Activated CD4-positive, alpha-beta memory T cell treated with anti-CD3 and anti-CD28 coated beads, Interleukin-2, amount 10 ng/mL, durations not matched to agents 7 days and 5 days (primary cell): ENCODE measurements at places on chromosomes 5 and 9.

DNA sequence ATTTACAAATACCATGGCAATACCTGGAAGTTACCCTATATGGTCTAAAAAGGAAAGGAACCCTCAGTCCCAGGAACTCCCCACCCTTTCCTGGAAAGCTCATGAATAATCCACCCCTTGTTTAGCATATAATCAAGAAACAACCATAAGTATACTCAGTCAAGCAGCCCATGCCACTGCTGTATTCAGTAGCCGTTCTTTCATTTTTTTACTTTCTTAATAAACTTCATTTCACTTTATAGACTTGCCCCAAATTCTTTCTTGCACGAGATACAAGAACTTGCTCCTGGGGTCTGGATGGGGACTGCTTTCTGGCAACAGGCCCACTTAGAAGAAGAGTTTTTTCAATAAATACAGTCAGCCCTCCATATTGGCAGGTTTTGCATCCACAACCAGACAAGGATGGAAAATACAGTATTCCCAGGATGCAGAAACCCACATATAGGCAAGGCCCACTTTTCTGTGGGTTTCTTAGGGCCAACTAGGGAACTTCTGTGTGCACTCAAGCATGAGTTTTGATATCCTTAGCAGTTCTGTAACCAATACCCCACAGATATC, 2.8 kb upstream of the TBCA start:
- DNase-seq: no peak

DNA sequence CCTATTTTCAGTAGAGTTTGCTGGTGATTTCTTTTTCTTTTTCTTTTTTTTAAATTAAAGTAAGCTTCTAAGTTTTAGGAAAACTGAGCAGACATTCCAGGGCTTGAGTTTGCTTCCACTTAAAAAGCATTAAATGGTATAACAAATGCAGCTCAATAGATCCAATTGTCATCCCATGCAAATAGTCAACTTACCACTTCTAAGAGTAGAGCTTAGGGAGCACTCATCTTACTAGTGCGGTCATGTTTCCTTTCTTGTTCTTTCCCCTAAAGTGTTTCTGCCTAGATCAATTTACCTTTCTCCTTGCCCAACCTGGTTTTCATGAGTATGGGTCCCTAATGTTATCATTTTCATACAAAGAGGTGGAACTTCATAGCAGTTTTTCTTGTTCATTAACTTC, 13.0 kb upstream of the CEP120 start:
- no peak for DNase-seq

- no peak for DNase-seq
These were observed 139.8 kb downstream of the COL23A1 start for GRCh38 chr5:178450121-178451028.

- no peak for DNase-seq
These were observed 143.9 kb upstream of the DAP start for GRCh38 chr5:10904862-10905432.

DNA sequence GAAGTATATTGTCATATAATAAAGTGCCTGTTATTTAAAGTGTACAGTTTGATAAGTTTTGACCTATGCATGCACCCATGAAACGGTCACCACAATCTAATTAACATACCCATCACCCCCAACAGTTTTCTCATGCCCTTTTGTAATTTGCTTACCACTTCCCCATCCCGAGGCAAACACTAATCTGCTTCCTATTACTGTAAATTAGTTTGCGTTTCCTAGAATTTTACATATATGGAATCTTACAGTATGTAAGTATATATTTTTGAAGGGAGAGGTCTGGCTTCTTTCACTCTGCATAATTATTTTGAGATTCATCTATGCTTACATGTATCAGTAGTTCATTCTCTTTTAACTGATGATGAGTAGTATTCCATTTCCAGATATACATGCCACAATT, 56.5 kb downstream of the AMBP start:
- no peak for DNase-seq

- no peak for DNase-seq
These were observed 117.9 kb upstream of the NR5A1 start for GRCh38 chr9:124625087-124625486.

DNA sequence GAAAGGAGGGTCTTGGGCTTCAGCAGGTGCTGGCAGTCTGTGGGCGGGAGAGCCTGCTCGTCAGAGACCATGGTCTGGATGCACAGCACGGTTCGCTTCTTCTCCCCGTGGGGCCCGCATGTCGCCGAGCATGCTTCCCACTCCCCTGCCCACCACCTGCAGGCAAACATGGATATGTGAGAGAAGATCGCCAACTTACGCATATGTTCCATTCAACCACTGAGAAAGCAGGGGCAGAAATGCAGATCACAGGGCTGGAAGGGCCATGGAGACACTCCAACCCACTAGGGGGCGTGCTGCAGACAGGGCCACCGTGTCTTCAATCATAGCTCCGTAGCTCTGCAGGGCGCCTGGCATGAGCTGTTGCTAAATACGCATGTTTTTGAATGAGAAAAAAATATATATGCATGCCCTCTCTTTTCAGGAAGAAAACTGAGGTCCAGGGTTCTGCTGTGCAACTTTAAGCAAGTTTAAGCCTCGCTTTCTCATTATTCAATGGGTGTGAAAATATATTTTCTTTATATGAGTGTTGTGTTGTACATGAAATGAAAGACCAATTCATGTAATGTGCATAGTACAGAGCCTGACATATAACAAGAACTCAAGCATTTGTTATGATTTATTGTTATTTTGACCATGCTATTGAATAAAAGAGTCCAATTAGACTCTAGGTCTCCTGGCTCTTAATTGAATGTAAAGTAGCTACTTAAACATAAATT, 148.0 kb downstream of the TARS1 start:
- DNase-seq: peak; percentile 48

- DNase-seq: no peak
These were observed 103.9 kb downstream of the SPOCK1 start for GRCh38 chr5:137395011-137395755.

- no peak for DNase-seq
These were observed 184.1 kb downstream of the DIRAS2 start for GRCh38 chr9:90458485-90458884.

DNA sequence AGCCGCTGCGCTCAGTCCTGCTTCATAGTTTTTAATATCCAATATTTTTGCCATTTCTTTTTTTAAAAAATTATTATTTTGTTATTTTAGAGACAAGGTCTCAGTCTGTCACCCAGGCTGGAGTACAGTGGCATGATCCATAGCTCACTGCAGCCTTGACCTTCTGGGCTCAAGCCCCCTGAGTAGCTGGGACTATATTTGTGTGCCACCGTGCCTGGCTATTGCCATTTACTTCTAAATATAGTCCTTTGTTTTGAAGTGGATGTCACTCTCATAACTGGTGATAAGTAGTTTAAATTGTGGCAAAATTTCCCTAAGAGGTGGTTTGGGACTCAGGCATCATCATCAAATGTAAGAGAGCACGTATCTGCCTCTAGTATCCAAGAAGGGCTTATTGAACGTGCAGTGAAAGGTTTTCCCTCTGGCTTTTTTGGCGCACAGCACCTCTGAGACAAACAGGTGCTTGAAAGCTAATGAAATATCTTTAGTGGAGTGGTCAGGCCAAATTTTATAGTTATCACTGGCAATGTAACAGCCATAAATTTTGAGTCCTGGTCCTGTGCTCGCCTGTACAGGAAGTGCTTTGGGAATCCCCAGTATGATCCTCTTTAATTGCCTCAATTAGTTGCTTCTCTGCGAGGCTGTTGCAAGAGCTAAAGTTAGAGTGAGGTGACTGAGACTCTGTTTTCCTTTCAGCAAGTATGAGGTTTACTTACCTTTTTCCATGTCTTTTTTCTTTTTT, 14.8 kb downstream of the STXBP1 start:
- no peak for DNase-seq

DNA sequence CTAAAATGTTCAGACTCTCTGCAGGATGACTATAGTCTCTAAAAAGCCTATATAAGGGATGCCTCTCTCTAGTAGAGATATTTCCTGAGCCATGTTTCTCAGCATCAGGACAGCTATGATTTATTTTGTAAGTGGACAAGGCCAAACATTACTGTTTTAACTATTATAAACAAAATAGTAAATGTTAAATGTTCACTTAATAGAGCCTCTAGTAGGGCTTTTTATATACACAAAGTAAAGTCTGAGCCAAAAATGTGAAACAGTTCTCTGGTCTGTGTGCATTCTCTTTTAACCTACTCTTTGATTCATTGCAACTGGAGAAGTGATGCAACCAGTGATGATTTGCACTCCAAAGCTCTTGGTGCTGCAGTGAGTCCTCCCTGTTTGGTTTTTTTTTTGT, 220.5 kb downstream of the GDNF start:
- no peak for DNase-seq

- peak; percentile 33 for DNase-seq
These were observed 114.9 kb upstream of the TRIM32 start for GRCh38 chr9:116572095-116572748.

- DNase-seq: no peak
These were observed 176.8 kb downstream of the SLCO4C1 start for GRCh38 chr5:102119252-102119651.

- DNase-seq: no peak
These were observed 81.2 kb upstream of the TRPC7 start for GRCh38 chr5:136446565-136446964.

- no peak for DNase-seq
These were observed 16.5 kb downstream of the BRD3 start for GRCh38 chr9:134051319-134051718.

- DNase-seq: no peak
These were observed 76.4 kb downstream of the TTLL11 start for GRCh38 chr9:122016744-122017143.

DNA sequence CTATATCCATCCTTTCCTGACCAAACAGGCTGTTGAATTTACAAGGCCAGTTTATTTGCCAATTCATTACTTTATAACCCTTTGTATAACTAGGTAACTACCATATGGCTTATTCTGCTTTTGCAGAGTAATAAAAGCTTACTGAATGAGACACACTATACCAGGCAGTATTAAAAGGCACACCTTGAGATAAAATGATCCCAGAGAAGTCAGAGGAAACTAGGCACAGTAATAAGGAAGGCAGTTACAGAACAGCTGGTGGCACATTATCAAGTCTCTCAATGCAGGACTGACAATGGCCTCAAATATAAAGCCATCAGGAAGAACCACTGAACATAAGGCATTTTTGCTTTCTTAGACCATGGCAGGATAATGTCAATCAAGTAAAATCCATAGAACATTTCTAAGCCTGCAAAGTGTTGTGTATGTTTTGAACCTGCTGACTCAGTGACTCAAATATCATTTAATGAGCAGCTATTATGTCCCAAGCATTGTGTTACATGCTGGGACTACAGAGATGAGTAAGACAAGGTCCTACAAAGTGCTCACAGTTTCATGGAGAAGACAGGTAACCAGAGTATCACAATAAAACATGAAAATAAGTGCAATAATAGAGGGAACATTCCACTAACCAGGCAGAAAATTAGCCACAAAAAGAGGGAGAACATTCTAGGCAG, 52.5 kb downstream of the OXCT1 start:
- DNase-seq: no peak

GRCh38 chr5:73380041-73380440, 68.5 kb downstream of the FOXD1 start:
- DNase-seq: no peak

DNA sequence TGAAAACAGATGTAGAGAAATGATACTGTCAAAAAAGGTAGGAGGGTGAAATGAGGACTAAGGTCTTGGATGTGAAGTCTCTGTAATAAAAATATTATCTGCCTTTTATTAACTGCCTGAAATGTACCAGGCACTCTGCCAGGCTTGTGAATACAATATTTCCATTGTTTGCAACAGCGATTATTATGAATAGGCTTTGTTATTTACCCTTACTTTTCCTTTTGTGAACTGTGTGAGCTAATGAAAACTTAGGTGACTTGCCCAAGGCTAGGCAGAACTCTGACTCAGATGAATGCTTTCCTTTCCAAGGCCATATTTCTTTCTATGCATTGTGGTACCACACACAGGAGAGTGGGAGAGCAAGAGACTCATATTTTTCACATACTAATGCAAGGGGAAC, 204.1 kb downstream of the CDH12 start:
- DNase-seq: no peak

DNA sequence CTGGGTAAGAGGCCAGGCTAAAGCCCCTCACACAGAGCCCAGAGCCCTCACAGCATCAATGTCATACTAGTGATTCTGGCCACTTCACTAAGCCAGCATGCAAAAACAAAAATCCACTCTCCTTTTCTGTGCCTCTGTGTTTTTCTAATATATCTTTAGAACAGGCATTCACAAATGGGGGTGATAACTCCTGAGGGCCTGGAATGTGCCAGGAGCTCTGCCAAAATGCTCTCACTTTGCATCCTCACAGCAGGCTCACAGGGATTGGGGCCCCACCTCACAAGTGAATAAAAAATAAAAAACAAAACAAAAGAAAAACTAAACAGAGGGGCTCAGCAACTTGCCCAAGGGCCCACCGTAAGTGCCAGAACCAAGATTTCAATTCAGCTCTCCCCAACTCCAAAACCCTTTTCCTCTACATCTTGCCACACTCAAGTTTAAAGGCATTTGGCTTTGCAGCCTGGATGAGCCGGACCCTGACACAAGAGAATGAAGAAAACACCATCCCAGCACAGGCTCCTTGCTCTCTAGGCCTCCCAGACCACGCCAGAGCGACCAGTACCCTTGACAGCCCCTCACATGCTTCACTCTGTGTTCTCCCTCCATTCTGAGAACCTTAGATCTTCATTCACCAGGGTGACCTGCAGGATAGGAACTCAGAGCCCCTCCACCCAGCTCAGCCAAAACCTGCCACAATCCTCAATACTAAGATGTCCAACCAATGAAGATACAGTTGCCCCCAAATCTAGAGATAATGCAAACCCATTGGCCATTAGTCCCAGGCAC, 51.3 kb downstream of the SAXO1 start:
- DNase-seq: no peak

- no peak for DNase-seq
These were observed 5.2 kb upstream of the GCNT1 start for GRCh38 chr9:76453785-76454184.

- no peak for DNase-seq
These were observed 25.1 kb downstream of the SPACA9 start for GRCh38 chr9:132903574-132904492.

GRCh38 chr5:86623785-86624483, 6.2 kb downstream of the COX7C start:
- no peak for DNase-seq

DNA sequence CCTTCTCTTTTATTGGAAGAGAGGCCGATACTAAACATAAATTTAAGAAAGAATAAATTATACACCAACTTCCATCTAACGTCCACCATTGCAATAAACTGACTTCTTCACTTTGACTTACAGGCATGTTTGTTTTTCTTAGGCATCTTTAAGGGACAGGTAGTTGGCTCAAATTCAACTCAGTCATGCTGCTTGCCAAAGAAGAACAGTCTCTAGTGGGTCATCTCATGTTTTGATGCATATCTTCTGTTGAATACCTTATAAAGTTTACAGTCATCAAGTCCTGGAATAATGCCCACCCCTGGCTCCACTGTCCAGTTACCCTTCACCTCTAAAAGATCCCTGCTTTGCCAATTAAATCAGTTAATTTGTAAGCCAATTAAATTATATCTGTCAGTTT, 328.2 kb upstream of the GRAMD2B start:
- DNase-seq: no peak

DNA sequence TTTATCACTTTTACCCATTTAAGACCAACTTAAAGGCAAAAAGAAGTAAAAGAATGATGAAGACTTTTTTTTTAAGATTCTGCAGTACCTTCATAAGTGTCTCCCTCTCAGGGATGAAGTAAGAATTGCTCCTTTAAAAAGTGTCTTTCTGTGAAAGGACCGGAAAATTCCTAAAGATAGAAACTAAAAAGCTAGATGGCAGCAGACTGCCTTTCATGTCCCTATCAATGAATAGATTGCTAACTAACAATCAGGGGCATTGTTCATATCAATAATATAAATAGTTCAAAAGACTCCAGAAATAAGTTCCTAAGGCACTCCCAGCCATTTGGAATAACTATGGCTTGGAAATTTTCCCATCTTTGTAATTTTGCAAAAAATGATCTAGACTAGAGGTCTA, 558.0 kb downstream of the PDE4D start:
- DNase-seq: no peak
